Activated CD4-positive, alpha-beta T cell treated with anti-CD3 and anti-CD28 coated beads, Interleukin-2, amount 50 U/mL, for 4 hours (primary cell): ENCODE measurements at places on chromosomes 12 and 14.

GRCh38 chr14:88554457-88555286 lies at the start of gene PTPN21:
PTPN21 (minus strand) TSS chr14:88555007; CDS start chr14:88550417, 4,590 bp downstream.
- DNase-seq, result no peak

DNA sequence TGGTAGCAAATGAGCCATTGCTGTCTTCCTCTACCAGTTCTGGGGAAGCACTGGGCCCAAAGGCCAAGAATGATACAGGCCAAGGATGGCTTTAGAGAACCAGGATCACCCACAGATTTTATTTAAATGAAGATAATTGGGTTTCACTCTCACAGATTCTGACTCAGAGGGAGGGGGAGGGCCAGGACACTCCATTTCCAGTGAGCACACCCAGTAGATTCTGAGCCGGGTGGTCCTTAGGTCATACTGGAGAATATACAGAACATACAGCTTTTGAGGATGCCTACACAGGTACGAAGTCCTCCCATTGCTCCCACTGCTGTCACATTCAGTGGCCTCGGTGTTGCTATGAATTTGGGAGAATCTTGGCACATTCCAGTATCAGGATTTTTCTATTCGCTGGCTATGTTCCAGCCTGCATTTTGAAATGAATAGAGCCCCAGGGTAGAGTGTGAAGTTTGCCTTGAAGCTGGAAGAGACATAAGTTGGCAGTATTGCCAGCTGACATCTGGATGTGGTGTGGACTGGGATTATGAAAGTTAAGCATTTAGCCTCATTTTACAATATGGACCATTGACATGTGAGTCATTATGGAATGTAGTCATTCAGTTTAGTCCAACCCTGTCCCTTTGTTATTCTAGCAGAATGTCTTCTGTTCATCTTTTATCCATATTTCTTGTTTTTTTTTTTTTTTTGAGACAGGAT lies 45.8 kb upstream of the POC1B start:
- no peak for DNase-seq

DNA sequence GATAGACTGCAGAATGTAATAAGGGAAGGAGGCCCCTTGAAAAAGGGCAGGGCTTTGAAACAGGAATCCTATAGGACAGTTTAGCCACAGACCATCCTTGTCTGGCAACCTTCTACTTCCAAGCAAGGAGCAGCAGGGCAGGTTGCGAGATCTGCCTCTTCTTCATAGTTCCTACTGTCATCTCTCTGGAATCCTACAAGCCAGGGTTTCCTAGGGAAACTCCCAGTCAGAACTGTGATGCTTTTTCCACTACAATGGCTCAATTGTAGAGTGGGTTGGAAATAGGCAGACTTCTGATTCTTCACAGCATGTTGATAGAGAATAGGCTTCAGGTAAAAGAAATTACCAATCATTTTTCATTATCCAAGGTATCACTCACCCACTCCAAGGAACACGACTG lies 186.3 kb downstream of the DACT1 start:
- no peak for DNase-seq

- no peak for DNase-seq
Measured at GRCh38 chr12:1911598-1912575, 6.6 kb downstream of the CACNA2D4 start.

GRCh38 chr12:25769082-25769945 lies 189.2 kb upstream of the RASSF8 start:
- DNase-seq, result no peak

GRCh38 chr12:126558810-126559209 lies 1493.6 kb downstream of the AACS start:
- no peak for DNase-seq

DNA sequence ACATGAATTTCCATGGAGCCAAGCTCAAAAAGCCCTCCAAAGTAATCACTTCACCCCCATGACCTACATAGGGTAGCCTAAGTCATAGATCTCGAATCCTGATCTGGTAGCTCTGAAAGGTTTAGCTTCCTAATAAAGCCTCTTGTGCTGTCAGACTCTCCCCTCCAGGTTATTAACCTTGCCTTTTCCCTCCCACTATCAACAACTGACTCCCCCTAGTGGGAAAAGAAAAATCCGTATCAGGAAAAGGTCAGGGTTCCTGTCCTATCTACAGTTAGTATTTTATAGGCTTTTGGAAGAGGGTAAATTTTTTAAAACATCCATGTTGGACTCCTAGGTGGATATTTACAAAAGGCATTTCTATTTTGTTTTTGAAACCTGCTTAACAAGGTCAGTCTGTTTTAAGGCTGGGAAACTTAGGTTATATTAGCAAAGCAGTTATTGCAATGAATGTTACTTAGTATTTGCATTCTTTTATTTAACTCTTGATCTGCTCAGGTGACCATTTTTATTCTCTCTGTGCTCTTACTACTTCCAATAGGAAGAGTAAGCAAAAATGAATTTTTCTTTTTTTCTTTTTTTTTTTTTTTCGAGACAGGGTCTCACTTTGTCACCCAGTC lies 8.0 kb downstream of the YY1 start:
- DNase-seq, result no peak

- no peak for DNase-seq
Measured at GRCh38 chr14:71012888-71013287, 105.6 kb downstream of the PCNX1 start.

- no peak for DNase-seq
Measured at GRCh38 chr12:122099280-122099749, 20.8 kb downstream of the MLXIP start.

DNA sequence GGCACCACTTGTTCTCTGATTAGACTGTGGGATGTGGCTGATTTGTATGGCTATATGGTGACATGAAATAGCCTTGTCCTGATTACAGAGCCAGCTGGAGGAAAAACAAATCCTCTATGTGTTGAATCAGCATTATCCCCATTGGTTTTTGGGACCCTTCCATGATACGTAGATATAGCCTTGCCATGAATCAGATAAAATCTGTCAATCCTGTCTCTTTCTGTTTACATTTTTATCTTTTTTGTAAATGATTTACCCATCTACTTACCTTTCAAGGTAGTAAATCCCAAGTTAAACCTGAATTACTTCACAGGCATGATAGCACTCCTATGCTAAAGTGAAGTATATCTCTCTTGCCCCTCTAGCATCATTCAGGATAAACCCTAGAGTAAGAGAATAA lies 789.3 kb downstream of the TMTC2 start:
- DNase-seq, result no peak

DNA sequence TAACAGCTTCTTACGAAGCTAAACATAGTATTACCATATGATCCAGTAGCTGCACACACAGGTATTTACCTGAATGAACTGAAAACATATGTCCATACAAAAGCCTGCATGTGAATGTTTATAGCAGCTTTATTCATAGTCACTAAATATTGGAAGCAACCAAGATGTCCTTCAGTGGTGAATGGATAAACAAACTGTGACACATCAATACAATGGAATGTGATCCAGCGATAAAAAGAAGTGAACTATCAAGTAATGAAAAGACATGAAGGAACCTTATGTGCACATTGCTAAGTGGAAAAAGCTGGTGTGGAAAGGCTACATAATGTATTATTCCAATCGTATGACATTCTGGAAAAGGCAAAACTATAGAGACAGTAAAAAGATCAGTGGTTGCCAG lies 38.1 kb upstream of the JDP2 start:
- no peak for DNase-seq

DNA sequence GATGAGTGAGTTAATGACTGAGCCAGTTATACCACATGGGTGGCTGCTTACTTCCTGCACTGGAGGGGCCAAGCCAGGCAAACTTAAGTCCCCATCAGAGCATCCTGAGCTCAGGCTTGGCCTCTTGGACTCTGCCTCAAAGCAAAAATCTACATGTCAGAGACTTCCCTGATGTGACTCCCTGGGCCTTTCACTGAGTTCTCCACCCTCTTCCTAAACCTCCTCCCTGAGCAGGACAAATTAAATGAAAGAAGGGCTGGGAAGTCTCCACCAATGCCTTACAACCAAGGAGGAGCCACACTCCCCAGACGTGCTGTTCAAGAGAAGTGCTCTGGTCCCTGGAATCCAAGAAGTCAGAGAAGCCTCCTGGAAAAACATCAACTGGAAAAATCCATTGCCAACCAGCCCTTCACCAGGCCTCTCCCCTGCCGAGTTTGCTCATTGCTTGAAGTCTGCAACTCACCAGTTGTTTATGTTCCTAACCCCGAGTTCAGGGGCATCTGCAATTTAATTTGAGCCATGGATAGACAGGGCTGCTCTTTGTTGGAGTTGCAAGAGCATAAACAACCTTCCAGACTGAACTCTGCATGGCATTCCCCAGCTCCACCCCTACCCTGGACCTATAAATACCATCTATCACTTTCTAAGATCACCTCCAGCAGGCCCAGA lies 160.5 kb downstream of the ANO2 start:
- DNase-seq, result no peak

GRCh38 chr14:101833045-101833444 lies 71.5 kb downstream of the PPP2R5C start:
- DNase-seq, result no peak

DNA sequence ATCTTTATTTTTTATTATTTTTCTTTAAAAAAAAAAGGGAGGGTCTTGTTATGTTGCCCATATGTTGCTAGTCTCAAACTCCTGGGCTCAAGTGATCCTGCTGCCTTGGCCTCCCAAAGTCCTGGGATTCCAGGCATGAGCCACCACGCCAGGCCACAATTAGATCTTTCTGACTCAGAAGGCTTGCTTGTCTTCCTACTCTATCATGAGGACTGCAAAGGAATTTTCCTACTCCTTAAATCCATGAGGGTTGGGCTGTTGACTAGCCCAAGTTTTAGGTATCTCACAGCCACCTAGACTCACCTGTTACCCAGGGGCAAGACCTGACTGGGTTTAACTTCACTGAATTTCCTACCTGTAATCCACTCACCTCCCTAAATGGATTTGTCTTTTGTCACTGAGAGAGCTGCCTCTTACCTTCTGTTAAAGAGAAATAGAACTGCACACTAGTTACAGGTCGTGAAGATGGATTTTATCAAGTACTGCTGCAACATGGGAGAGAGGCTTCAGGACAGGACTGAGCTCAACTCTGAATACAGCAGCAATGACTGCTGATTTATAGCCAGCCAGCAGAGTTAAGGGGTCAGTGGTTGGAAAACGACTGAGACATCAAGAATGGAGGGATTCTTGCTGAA lies 72.3 kb downstream of the B4GALNT3 start:
- DNase-seq, result no peak

DNA sequence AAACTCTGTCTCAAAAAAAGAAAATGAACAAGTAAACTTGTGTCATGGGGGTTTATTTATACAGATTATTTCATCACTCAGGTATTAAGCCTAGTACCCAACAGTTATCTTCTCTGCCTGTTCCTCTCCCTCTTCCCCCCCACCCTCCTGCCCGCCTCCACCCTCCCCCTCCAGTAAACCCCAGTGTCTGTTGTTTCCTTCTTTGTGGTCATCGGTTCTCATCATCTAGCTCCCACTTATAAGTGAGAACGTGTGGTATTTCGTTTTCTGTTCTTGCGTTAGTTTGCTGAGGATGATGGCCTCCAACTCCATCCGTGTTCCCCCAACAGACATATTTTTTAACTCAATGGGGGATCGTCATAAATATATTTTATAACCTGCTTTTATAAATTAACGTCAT lies 12.3 kb downstream of the IL31 start:
- no peak for DNase-seq
